GM12865 (cell line): ENCODE measurements at places on chromosomes 6 and 20.

DNA sequence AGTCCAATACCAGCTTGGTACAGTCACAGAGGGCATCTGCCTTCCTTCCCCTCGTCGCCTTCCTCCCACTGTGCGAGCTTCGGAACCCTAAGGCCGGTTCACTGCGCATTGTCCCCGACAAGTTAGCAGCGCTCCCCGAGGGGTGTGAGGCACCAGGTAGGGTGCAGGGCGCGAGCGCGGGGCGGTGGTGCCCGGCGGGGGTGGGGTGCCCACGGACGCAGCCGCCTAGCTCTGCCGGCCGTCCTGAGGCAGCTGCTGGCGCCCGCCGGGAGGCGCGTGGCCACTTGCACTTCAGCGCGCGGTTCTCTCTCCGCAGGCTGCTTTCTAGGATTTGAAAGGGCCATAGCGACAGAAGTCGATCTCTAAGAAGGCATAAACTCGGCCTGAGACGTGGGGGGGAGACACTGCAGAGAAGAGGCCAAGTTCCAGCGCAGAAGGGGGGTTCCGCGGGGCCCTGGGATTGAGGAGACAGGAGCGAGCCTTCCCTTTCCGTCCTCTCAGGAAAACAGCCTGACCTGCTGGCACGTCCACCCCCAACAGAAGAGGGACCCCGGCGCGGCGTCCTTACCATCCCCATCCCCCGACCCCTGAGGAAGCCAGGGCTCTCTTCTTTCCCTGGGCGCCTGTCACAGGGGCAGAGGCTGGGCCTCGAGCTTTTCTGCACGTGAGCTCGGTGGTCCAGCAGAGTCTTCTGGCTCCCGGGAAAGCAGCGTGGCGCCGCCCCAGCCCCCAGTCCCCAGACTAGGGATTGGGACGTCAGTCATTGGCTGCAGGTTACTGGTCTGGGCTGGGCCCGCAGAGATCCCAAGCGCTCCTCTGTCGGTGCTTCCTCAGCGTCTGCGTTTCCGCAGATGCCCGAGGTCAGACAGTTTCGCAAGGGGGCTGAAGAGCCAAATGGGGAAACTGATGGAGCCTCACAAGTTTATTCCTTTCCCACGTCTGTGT lies 15.6 kb upstream of the PRDM13 start:
- no peak for DNase-seq

DNA sequence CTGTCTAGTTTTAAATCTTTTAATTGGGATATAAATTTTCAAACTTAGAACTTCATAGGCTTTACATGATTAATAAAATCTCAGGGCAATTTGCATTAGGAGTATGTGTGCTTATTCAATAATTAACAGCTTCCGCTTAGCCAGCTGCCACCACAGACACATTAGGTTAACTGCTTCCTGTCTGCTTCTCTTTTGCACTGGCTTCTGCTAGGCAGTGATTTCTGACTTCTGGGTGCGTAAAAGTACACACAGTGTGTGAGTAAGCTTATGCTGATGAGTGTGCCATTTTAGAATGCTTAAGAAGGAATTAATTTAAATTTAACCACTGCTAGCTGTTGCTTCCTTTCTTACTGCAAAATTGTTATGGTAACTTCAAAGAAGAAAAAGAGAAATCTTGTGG lies 73.9 kb downstream of the F13A1 start:
- DNase-seq = peak; percentile 38

GRCh38 chr6:149249370-149250357 lies 67.8 kb upstream of the TAB2 start:
- no peak for DNase-seq

DNA sequence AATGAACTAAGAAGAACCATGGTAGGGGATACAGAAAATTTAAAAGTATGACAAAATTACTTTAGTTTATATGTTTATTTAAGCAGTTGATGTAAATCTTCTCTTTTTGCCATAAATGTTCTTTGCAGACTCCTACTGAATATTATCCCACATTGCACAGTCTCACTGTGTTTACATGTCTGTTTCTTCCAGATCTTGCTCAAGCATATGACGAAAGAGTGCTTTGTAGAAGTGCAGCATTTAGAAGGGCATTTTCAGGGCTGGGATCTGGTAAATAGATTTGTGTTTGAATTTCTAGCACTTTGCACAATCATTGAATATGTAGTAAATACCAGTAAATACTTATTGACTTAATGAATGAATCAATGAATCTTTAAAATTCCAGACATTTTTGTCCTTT lies 152.0 kb upstream of the EPHA7 start:
- no peak for DNase-seq

DNA sequence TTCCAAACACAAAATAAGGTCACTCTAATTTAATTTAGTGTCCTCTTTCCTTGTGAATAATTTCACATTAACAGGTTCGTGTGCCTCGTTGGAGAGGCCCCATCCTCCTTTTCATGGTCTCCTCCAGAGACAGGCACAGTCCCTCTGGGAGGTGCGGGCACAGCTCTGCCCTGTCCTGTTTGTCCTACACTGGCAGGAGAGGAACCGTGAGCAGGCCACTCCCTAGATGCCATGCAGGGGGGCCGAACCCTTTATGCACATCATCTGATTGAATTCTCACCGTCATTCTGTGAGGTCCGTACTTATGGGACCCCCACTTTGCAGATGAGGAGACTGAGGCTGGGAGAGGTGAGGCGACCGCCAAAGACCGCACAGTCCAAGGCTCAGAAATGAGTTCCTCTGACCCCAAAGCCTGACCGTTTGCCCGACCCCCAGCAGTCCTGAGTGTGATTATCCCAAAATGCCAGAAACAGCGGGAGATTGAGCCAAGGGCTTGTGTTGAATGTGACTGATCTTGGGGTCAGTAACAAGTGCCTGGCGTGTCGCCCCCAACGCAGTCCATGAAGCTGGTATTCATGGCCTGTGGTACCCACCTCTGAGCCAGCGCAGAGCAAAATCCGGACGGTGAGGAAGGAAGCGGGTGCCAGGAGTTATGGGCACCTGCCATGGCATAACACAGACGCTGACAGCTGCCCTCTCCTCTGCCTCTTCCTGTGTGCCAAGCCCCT lies 43.5 kb downstream of the PMEPA1 start:
- DNase-seq = no peak

- no peak for DNase-seq
These were observed 99.3 kb downstream of the AIG1 start for GRCh38 chr6:143160015-143160414.

- no peak for DNase-seq
These were observed 91.2 kb upstream of the ADTRP start for GRCh38 chr6:11869672-11870340.

GRCh38 chr20:63895202-63895951 lies 451 bp downstream of the DNAJC5 start:
- no peak for DNase-seq

GRCh38 chr6:51788121-51788520 lies 299.3 kb downstream of the PKHD1 start:
- DNase-seq = no peak

GRCh38 chr6:44395501-44395900 lies 8.0 kb downstream of the CDC5L start:
- no peak for DNase-seq

GRCh38 chr20:60469829-60470228 lies 511.6 kb downstream of the CDH26 start:
- no peak for DNase-seq

- DNase-seq = no peak
These were observed 255.9 kb downstream of the SYNE1 start for GRCh38 chr6:152380993-152381898.

GRCh38 chr6:53796451-53796780 lies 1.6 kb downstream of the LRRC1 start:
- DNase-seq = no peak

DNA sequence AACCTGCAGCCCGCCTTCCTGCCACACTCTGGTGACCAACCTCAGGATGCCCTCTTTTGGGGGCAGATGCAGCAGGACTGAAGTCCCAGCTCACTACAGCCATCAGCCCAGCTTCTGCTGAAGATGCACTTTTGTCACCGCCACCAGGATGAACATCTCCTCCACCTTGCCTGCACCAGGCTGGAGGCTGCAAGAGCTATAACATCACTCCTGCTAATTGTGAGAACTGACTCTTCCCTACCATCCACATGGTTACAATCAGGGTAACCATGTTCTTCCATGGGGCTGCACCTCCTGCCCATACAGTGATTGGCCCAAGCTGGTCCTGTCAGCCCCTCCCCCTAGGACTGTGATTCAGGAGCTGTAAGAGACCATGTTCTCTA lies 2.0 kb upstream of the ACTL10 start:
- no peak for DNase-seq

DNA sequence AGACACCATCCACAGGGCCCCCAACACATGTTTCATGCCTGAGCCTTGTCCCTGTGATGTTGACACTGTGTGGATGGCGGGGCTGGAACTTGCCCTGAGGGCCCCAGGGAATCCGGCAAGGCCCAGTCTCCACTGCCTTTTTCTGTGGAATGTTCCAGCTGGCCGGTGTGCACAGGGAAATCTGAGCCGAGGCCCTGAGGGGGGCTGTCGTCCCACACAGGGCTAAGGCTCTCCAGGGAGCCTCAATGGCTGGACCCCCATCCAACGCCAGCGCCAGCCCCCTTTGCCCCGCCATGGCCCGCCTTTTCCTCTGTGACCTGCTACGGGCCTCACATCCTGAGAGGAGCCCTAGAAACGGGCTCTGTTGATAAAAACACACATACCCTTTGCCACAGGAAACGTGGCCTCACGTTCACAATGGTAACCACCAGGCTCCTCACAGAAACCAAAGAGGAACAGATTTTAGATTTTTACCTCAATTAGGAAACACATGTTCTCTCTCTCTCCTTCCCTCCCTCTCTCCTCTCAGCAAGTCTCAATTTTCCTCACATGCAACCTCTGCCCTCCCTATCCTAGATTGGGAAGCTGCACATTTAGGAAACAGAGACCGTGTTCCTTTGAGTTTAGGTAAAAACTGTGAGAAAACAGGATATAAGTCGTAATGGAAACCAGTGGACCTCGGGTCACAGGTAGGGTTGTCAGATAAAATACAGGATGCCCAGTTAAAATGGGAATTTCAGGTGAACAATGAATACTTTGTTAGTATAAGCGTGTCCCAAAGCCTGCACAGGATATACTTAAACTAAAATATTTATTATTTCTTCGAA lies 13.7 kb upstream of the ZNF831 start:
- DNase-seq = peak; percentile 28

DNA sequence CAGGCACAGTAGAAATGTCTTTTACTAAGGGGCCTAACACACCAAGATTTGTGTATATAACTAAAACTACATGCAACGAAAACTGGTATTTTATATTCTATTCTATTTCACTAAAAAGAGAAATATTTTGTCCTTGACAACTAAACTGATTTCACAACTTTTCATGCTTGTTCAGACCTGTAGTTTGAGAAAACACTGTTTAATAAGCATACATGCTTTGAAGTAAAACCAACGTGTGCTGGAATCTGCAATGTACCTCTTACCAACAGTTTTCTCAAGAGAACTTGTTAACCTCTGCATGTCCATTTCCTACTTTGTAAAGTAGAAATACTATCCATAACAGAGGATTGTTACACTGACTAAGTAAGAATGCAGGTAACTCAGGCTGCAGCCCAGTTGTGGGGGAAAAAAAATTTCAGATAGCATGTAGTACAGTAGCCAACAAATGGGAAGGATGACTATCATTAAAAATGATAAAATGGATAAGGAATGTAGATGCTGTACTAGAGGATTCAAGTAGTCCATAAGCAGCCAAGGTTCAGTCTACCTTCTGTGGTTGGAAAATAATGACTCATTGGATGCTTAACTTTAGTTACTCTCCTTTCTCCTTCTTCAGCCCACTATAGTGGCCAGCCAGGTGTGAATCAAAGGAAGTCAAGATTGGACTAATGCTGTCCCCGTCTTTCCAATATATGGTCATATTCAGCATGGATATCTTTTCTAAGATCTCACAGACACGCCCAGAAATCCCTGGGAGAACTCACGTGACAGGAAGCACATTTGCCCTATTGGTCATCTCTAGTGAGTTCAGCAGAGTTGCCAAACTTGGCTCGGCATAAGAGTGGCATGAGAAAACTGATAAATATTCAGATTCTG lies 65.2 kb downstream of the HFE start:
- DNase-seq = no peak

GRCh38 chr6:142857233-142857761 lies 87.7 kb downstream of the HIVEP2 start:
- peak; percentile 85 for DNase-seq

GRCh38 chr6:117531809-117532725 lies 49.6 kb downstream of the DCBLD1 start:
- no peak for DNase-seq

DNA sequence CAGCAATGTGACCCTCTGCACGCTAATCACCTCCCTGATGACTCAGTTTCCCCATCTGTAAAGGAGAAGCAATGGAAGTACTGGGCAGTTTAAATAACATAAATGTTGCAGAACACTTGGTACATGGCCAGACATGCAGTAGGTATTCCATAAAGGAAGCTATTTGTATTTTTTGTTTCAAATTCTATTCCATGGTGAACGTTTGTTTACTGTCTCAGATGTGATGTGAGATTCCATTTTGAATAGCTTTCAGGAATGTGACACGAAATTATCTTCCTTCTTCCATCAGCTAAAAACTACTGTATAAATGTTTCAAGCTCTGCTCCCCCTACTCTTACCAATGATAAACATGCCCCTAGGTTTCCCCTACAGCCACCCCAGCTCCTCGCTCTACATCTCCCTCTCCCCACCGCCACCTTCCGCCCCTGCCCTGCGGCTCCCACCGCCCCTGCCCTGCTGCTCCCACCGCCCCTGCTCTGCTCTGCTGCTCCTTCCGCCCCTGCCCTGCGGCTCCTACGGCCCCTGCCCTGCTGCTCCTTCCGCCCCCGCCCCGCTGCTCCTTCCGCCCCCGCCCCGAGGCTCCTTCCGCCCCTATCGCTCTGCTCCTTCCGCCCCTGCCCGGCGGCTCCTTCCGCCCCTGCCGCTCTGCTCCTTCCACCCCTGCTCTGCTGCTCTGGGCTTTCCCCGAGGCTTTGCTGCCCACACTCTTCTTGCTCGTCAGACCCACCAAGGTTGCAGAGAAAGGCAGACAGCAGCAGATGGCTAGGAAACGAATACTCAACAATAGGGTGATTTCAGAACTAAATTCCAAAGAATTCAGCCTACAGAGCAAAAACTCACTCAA lies 78.9 kb downstream of the THBS2 start:
- no peak for DNase-seq

GRCh38 chr6:1363298-1363697 lies 26.1 kb upstream of the FOXF2 start:
- DNase-seq = no peak

GRCh38 chr6:88916615-88917208 lies 46.7 kb downstream of the RNGTT start:
- DNase-seq = peak; percentile 6

- DNase-seq = no peak
These were observed 76.5 kb downstream of the VEGFA start for GRCh38 chr6:43846556-43846955.
